ENCODE measurements at places on chromosomes 11 and 22.

DNA sequence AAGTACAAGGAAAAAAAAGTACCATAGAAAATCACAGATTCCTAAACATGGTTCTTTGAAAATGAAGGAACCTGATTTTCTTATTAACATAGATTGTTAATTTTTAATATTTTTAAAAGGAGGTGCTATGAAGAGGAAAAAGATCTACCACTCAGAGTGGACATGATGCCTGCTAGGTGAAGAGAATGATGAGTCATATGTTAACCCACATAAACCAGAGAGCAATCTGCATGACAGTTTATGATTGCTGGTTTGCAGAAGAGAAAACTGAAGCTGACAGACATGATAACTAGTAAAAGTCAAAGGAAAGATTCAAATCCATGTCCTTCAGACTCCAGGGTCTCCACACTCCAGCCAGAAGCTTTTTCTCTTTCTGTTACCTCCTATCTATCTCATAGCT lies 1231.7 kb downstream of the LRRC4C start:
- no peak for DNase-seq

DNA sequence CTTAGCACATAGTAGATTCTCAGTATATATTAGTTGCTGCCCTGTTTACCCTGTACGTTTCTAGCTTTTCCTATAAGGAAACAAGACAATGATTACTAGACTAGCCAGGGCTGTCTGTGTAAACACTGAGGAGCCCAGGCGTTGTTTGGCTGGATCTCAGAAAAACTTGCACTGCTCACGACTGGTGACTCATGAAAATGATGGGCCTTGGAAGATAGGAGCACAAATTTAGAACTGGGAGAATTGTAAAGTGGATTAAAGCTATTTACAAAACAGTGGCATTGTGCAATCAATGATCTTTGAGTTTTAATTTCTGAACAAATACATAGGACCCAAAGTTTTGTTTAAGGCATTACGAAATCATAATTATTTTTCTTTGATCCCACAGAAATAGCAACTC lies 276.9 kb downstream of the FAM76B start:
- no peak for DNase-seq

DNA sequence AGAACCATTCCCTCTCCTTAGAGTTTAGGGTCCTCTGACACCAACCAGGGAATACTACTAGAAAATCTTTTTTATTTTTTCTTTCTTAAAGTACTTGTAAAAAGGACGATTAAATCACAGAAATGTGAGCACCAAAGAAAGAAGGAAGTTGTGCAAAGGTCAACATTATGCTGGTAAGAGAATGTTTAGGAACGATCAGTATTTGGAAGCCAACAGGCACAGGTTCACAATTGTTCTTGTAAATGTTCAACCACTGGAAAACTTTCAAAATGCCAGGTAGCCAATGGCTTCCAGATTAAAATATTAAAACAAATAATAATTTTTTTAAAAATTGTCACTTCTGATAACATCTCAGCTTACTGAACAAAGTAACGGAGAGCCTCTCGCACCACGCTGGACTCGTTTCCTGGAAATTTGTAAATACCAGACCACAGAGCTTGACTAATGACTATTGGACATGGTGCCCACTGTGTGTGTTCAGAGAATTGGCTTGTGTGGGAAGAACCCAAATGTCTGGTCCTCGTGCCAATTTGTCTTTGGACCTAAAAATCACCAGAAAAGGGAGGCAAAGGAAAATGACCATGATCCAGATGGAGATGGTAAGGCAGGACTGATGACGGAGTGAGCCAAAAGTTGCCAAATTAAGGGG lies 20.8 kb downstream of the COMMD9 start:
- no peak for DNase-seq

DNA sequence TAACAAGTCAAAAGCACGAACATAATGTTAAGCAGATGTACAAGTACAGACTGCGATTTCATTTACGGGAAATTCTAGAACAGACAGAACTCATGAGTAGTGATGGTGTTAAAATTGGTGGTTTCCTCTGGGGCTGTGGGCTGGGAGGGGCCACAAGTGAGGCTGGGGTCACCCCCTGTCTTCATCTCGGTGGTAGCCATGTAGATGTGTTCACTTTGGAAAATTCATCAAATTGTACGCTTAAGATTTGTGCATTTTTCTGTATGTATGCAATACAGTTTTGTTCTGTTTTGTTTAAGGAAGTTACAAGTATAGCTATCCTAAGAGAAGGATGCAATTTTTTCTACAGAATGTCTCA lies 504 bp upstream of the ASCC2 start:
- peak; percentile 49 for DNase-seq

- DNase-seq: no peak
These were observed 8.1 kb upstream of the GDPD4 start for GRCh38 chr11:77309401-77310085.

GRCh38 chr11:121055076-121055475 lies 31.2 kb downstream of the TBCEL start:
- DNase-seq: no peak

DNA sequence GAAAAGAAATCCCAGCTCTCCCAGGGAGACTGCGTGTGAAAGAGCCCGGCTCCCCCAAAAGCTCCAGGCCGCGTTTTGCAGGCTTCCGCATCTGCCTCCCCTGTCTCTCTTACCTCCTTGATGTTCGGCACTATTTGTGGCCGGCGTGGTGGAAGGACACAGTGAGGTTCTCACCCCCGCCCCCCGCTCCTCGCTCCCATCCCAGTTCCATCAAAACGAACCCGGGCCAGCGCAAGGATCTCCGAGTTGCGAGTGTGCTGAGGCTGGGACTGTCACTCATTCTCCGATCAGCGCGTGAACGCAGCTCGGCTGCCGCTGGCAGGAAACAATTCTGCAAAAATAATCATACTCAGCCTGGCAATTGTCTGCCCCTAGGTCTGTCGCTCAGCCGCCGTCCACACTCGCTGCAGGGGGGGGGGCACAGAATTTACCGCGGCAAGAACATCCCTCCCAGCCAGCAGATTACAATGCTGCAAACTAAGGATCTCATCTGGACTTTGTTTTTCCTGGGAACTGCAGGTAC lies at the start of gene NCAM1:
Gene NCAM1, plus strand, starts transcription at position 275 of the 523 bp plus-strand sequence.
- DNase-seq: no peak

DNA sequence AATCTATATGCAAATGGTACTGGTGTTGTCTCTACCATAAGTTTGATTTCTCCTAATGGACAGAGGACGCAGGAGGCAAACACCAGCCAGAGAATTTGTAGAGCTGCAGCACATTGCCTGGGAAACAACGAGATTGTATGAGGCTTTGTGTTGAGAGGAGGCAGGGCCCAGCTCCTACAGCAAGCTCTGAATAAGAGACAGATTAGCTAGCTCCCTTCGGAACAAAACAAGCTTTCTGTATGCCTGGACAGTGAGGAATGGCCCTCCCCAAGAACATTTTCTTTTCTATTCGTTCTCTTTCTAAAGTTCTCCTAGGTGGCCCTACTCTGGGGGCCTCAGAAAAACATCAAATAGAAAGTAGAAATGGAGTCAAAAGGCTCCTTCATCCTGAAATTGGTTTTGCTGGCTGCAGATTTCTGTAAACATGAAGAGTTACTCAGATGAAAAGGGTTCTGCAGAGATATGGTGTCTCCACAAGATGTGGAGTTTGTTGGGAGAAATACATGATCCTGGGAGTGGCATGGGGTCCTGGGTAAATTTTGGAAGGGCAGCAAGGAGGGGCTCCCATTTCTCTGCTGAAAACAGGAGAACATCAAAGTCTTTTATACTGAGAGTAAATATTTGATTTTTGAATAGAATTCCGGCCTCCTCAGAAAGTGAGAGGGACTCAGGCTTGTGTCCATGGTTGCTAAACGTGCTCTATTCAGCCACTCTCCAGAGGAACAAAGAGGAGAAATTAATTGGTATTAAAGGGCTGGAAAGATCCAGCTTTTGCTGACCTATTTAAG lies 6.8 kb upstream of the HEPACAM start:
- no peak for DNase-seq

DNA sequence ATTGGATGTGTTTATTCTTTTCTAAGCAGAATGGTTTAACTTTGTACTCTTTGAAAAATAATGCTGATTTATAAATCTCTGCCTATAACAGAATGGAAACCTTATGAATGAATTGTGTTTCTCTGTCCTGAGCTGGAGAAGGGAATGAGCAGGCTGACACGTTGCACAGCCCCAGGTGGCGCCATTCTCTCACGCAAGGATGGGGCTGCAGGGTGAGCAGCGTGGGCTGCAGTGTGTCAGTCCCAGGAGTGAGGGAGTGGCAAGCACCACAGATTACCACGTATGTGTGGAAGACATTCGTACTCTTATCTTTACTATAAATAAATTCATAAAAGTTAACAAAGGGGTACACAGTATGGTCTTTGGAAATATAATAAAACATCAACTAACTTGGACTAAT lies 33.4 kb downstream of the FDX1 start:
- no peak for DNase-seq

DNA sequence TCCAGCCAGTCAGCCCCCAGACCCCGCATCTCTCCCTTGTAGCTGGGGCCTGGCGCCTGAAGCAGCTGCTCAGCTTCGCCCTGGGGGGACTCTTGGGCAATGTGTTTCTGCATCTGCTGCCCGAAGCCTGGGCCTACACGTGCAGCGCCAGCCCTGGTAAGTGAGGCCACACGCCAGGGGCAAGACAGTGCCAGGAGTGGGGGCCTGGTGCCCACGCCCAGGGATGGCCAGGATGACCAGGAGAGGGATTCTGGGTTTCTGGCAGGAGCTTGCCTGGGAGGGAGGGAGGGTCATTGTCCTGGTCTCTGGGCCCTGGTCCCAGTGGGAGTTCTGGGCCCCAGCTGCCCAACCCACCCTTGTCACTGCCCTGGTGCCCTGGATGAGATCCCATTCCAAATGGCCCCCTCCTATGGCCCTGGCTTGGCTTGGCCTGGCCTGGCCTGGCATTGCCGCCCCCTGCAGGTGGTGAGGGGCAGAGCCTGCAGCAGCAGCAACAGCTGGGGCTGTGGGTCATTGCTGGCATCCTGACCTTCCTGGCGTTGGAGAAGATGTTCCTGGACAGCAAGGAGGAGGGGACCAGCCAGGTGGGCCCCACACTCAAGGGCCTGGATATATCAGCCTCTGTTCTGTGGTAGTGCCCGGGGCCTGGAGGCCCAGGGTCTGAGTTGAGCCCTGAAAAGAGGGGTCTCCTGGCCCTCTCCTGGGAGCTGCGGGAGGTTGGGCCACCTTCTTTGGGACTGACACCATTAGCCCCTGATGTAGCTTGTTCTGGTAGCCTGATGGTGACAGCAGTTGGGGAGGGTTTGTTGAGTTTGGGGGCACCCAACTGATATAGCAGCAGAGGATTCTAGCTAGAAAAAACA lies 3.7 kb downstream of the SLC39A13 start:
- DNase-seq: no peak

DNA sequence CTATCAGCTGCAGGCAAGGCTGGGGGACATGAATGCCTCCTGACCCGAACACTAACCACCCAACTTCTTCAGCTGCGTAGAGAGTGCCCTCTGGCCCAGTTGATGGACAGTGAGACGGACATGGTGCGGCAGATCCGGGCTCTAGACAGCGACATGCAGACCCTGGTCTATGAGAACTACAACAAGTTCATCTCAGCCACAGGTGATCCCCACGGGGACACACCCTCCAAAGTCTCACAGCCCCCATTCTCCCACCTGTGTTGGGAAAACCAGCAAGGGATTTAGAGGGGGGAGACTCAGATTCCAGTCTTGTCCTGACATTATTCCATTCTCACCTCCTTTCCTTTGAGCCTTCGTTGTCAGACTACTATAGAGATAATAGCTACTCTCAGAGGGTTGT lies 912 bp downstream of the VPS51 start:
- no peak for DNase-seq

DNA sequence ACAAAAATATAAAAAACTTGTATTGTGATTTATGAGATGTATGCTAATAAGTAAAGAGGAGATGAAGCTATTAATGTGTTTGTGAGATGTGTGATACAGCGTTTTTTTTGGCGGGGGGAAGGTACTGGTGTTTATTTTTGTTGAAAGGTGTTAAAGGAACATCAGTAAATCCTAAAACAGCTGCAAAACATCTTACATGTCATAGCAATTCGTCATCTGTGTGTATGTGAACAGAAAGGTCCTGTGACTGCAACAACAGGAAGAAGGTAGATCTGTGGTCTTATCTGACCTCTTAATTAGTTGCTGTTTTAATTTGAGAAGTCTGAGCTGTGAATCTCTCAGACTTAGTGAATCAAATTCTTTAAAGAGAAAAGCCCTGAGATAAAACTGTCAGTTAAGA lies 1041.1 kb downstream of the JRKL start:
- DNase-seq: no peak

DNA sequence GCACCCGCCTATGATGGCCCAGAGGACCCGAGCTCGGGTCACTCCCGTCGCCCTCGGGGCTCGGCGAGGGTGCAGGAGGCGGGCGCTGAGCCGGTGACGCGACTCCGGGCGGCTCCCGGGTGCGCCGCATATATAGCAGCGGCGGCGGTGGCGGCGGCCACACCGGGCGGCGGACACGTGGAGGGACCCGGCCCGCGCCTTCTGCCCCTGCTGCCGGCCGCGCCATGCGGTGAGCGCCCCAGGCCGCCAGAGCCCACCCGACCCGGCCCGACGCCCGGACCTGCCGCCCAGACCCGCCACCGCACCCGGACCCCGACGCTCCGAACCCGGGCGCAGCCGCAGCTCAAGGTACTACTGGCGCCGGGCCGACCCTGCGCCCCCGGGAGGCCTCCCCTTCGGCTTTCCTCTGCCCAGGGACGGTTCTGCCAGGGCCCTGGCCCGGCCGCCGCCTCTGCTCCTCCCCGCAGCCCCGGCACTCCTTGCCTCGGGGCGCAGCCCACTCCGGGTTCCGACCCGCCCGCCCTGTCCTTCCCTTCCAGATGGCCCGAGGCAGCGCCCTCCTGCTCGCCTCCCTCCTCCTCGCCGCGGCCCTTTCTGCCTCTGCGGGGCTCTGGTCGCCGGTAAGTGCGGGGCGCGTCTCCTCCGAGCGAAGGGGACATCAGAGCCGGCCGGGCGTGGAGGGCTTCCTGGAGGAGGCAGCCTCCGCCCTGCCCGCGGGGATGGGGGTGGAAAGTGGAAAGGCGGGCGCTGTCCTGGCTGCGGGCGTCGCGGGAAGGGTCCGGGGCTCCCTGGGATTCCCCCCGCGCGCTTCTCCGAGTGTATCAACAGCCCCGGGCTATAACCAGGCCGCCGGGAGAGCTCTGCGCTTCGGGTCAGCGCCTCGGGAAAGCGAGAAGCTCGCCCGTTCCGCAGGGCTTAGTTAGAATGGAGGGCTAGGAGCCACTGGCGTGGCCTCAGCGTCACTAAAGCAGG lies at the start of gene GAL:
Gene GAL, plus strand, starts transcription at position 160 of the 972 bp plus-strand sequence. Its CDS starts 380 bp downstream, at position 540.
- DNase-seq: no peak

- no peak for DNase-seq
These were observed 4.2 kb downstream of the OR9I1 start for GRCh38 chr11:58121096-58121495.

DNA sequence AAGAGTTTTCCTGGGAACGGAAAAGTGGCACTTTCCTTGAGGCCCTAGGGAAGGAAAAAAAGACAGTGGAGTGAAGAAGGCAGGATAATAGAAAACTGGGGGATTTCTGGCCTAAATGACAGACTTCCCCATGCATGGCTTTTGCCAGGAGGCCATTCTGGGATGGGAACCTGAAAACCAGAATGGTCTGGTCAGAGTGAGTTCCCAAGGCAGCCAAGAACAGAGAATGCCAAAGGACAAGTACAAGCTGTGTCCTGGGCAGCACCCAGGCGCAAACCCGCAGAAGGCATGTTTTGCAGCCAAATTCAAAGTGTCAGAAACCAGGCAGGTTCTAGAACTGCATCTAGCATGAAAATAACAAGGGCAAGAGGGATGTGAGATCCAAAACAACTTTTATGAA lies 162.4 kb downstream of the SPON1 start:
- no peak for DNase-seq
